Bronchial smooth muscle cell (primary cell): ENCODE measurements at places on chromosomes 13 and 19. TPM values are rescaled to one million over a fixed set of nuclear protein-coding genes. Genes with fewer than 3 reads are reported as not detected.

The ZNF429 gene
- 4.6 and 4.7 TPM in 2 replicates for total RNA-seq

The PDCD2L gene
- total RNA-seq, result 6.6 and 13.0 TPM in 2 replicates

The KASH5 gene
- total RNA-seq, result not detected in 2 replicates

The APOC1 gene
- 0.69 and 0.79 TPM in 2 replicates for total RNA-seq

The NTF4 gene
- 0.16 and 0.17 TPM in 2 replicates for total RNA-seq

The ACP5 gene
- 0.34 and 0.95 TPM in 2 replicates for total RNA-seq

The SGCG gene
- total RNA-seq, result 1.3 and 4.6 TPM in 2 replicates

The NOTCH3 gene
- total RNA-seq, result 13.2 and 21.0 TPM in 2 replicates

The SKA3 gene
- total RNA-seq, result 0.86 and 1.3 TPM in 2 replicates

The CLC gene
- total RNA-seq, result not detected in 2 replicates

The FXYD7 gene
- total RNA-seq, result 0.17 TPM in 1 of 2 replicates, not detected in the other

The SYNE4 gene
- 0.16 TPM in 1 of 2 replicates, not detected in the other for total RNA-seq
